ENCODE measurements at places on chromosomes 3 and 15. TPM values are rescaled to one million over a fixed set of nuclear protein-coding genes. Genes with fewer than 3 reads are reported as not detected.

ATP13A5 gene
- not detected for total RNA-seq

CPEB1 gene
- 4.0 TPM for total RNA-seq

ENTPD3 gene
- 0.44 TPM for total RNA-seq

ABI3BP gene
- not detected for total RNA-seq

GRIP2 gene
- 6.9 TPM for total RNA-seq

FRMD5 gene
- 12.6 TPM for total RNA-seq

GAP43 gene
- 21.9 TPM for total RNA-seq

TMEM158 gene
- 35.5 TPM for total RNA-seq

SIAH2 gene
- total RNA-seq = 23.9 TPM

MORC1 gene
- not detected for total RNA-seq

KNSTRN gene
- 79.4 TPM for total RNA-seq

TEX55 gene
- total RNA-seq = not detected

FANCD2OS gene
- not detected for total RNA-seq

BMF gene
- total RNA-seq = 30.9 TPM

ARL14 gene
- total RNA-seq = not detected

PDCD10 gene
- 76.6 TPM for total RNA-seq

COPG1 gene
- total RNA-seq = 104 TPM

SLC22A13 gene
- 0.54 TPM for total RNA-seq

SYNPR gene
- total RNA-seq = 0.54 TPM

THRB gene
- 3.9 TPM for total RNA-seq

RAD51 gene
- total RNA-seq = 42.4 TPM

PIK3CA gene
- total RNA-seq = 14.1 TPM

CCDC66 gene
- total RNA-seq = 29.3 TPM

LRTM1 gene
- not detected for total RNA-seq

A4GNT gene
- not detected for total RNA-seq

AMOTL2 gene
- 60.3 TPM for total RNA-seq

BTLA gene
- total RNA-seq = not detected

COL6A5 gene
- not detected for total RNA-seq

DISP2 gene
- 3.4 TPM for total RNA-seq

PPP1R14D gene
- total RNA-seq = not detected

PRTG gene
- total RNA-seq = 3.4 TPM

NR1I2 gene
- total RNA-seq = 0.28 TPM

TLR9 gene
- total RNA-seq = not detected

KY gene
- not detected for total RNA-seq

ZCWPW2 gene
- 0.39 TPM for total RNA-seq

CAMP gene
- total RNA-seq = not detected

HIGD2B gene
- total RNA-seq = not detected

ANKRD34C gene
- not detected for total RNA-seq

CLDN18 gene
- not detected for total RNA-seq

LMOD3 gene
- total RNA-seq = not detected

VPS39 gene
- total RNA-seq = 39.6 TPM

UCN2 gene
- not detected for total RNA-seq

GP9 gene
- total RNA-seq = not detected

GHSR gene
- not detected for total RNA-seq
